NCI-H1092 treated with DMSO at 0.1 percent for 48 hours (cell line): ENCODE measurements at places on chromosomes 5 and 9.

DNA sequence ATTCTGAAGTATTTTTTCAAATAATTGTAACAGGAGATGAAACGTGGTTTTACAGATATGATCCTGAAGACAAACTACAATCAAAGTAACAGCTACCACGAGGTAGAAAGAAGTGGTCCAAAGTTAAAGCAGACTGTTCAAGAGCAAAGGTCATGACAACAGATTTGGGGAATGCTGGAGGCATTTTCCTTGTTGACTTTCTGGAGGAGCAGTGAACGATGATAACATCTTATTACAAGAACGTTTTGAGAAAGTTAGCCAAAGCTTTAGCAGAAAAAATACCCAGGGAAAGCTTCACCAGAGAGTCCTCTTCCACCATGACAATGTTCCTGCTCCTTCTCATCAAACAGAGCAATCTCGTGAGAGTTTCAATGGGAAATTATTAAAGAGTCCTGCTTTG lies 145.4 kb upstream of the NREP start:
- DNase-seq = no peak

DNA sequence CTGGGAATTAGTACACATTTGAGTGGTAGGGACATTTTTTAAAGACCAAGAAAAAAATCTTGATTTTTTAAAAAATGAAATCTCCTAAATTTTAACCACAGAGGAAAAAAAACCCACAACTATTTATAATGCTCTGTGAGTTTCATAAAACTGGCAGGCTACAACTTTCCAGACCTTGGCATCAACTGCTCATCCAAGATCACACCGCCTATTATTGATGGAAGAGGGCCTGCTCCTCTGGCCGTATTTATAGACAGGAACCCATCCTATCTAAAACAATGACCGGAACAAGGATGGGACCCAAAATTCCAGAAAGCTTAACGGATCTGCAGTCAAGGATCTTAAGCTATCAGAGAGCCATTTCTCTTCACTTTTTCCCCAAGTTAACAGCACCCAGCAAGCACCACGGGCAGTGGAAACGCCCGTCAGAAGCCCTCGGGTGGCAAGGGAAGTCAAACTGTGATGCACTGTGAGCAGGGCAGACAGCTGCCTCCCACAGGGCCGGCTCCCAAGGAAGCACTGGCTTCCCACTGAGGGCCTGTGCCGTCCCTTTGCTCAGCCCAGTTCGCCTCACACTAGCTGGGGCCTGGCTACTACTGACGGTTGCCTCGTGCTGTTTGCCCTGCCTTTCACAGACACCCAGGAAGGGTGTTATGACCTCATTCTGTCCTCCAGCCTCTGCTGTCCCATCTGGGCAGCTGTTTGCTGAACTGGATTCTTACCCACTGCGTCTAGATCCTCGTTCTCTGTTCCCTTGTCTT lies 62.8 kb downstream of the CDC14B start:
- no peak for DNase-seq

GRCh38 chr5:123035918-123036390 lies 571 bp downstream of the PPIC start:
- DNase-seq = no peak

DNA sequence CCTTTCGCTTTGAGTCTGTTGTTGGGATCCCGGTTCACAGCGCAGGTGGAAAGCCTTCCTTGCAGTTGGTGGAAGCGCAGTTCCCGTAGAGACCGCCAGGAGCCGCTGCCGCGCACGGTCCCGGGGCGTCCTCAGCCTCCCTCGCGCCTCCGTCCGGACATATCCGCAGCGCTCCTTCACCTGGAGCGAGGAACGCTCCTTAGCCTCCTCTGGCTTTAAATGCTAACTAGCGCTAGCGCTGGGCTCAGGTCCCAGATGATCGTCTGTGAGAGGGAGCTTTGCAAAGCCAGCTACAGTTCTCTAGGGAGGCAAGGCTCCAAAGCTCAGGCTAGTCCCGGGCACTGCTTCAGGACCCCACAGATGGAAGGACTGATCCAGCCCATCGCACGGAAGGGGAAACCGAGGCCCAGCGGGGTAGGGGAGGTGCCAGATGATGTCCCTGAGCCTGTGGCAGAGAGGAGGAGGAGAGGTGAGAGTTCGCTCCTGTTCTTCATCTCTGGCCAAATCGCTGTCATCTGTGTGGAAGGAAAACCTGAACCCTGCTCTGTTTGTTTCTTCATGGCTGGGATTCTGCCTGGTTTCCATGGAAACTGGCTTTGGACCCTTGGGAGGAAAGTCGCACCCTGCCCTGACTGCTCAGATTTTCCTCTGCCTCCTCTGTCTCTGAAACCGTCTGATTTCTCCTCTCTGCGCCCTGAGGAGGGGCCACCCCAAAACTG lies 31.4 kb downstream of the COL15A1 start:
- DNase-seq = peak; percentile 55

- DNase-seq = no peak
Measured at GRCh38 chr5:89904442-89904841, 505.1 kb downstream of the CETN3 start.
